ENCODE measurements at places on chromosomes 7 and 10. TPM values are rescaled to one million over a fixed set of nuclear protein-coding genes. Genes with fewer than 3 reads are reported as not detected.

ACADSB gene
- 10.6 TPM for total RNA-seq

- DNase-seq: no peak
Measured at GRCh38 chr7:107609811-107610261, 29.8 kb downstream of the BCAP29 start.

- DNase-seq: peak; percentile 57
Measured at GRCh38 chr7:81685270-81685868, 84.5 kb downstream of the HGF start.

GRCh38 chr7:141991140-141991539, 4.5 kb upstream of the MGAM start:
- no peak for DNase-seq

TRIL gene
- total RNA-seq: under 0.01 TPM

DNA sequence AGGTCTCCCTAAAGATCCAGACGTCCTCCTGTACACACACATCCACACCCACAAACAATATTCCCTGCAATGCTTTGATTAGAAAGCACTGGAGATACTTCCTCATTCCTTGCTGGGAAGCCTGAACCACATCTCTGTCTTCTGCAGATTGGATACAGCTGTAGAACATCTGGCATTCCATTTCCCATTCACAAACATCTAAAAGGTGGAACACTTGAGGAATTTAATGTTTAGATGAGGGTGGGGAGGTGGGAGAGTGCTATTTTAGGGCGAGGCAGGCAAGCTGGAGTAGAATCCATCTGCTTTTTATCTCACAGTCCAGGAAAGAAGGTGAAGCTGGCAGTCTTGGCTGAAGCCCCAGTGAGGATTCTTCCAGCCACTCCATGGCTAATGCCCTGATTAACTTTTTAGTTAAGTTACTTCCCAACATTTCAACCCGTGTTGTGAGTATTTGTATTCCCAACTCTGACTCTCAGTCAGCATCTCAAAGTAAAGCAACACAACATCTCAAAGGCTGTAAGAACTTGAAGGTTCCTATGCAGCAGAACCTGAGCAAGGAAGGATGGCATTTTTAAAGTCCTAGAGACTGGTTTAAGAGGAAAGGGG, 46.1 kb downstream of the CYTH3 start:
- DNase-seq: peak; percentile 82

GRCh38 chr7:44368455-44368854, 43.1 kb upstream of the CAMK2B start:
- DNase-seq: no peak

GRCh38 chr7:93228302-93228701, 2.0 kb upstream of the HEPACAM2 start:
- DNase-seq: peak; percentile 70

PON1 gene
- total RNA-seq: not detected

DKK1 gene
- 74.7 TPM for total RNA-seq

GRCh38 chr10:43594944-43595589, 11.2 kb upstream of the ZNF485 start:
- DNase-seq: peak; percentile 50

DNA sequence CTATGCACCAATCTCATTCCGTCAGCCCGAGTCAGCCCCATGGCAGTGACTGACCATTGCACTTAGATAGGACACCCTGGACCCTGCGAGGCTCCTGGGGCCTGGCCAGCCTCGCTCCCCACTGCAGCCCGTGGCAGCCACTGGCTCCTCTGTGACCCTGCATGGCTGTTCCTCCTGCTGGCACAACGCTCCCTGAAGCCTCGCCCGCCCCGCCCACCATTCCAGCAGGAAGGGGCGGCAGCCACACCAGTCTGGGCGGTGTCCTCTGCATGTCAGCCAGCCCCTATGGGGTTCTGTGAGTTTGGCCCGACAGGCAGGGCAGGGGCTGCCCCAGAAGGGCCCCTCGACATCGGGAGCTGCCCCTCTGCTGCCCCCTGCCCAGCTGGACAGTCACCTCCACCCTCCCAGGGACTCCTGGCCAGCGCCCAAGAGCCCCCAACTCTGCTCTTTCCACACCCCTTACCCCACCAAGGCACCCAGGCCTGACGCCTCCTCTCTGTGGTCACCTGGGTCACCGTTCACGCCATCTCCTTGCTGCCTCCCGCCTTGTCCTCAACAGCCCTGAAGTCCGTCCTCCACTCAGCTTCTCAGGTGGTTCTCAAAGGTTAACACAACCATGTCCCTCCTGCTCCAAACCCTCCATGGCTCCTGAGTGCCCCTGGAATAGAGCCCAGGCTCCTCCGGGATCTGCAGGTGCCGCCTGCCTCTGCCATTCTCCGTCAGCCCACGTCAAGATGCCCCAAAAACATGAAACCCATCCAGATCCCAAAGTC, 103.5 kb downstream of the MICALL2 start:
- DNase-seq: no peak

DNA sequence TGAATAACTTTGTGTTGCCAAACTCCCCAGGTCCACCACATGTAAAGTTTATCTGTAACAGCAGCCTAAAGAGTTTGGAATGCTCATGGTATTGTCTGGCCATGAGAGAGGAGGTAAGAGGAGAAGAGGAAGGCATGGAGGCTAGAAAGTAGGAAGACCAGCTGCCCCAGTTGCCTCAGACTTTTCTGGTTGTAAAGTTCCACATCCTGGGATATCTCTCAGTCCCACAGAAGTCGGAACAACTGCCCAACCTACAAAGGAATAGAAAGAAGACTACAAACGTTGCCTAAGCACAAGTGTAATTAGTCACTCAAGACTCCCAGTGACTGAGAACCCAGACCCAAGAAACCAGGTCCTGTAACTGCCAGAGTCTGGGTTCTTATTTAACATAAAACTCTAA, 47.3 kb downstream of the CREB3L2 start:
- DNase-seq: peak; percentile 42

- no peak for DNase-seq
Measured at GRCh38 chr10:124691421-124692099, 52.6 kb downstream of the FAM53B start.

DNA sequence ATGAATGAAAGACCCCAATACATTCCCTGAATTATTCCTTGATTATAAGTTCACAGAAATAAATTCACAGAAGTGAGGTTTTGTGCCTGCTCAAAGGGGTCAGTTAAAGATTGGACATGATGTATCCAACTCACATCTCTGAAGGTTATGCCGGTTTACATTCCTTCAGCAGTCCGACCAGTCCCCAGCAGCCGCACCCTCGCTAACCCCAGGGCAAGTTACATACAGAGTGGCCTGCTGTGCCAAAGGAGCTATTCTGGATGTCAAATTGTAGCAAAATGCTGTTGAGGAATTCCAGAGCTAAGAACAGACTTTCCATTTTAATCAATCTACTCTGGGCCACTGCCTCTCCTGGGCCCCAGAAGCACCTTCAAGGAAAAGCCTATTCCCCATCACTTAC, 20.3 kb downstream of the PSAP start:
- no peak for DNase-seq

DNA sequence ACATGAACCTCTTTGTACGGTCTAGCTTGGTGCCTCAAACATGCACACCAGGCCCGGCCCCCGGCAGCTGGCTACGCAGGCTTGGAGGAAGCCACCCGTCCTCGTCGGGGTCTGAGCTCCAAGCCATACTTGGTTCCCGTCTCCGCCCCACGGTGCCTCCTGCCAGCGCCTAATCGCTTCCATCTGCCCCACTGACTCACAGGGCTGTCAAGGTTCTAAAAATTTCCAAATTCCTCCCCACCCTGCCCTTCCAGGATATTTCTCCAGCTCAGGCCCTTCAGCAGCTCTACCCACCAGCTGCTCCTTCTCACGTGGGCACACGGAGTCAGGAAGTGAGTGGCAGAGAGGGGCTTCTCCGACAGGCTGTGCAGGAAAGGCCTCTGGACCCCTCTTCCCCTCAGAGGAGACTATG, 38.8 kb downstream of the TMEM270 start:
- DNase-seq: peak; percentile 77

DNA sequence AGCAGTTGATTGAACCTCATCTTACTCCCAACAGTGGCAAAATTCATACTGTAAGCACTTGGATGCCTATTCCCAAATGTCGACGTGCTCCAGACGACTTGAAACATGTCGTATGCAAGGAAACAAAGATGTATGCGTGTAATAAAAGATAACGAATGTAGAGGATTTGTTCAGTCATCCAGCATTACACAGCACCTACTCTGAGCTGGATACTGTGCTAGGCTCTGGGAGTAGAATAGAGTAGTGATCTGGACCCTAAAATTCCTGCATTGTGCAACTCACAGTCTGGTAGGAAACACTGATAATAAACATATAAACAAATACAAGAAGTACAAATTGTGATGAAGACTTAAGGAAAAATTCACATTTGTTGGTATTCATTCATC, 5.6 kb upstream of the TBX20 start:
- DNase-seq: no peak

PSPH gene
- total RNA-seq: 48.4 TPM

TMEM213 gene
- total RNA-seq: not detected

DNA sequence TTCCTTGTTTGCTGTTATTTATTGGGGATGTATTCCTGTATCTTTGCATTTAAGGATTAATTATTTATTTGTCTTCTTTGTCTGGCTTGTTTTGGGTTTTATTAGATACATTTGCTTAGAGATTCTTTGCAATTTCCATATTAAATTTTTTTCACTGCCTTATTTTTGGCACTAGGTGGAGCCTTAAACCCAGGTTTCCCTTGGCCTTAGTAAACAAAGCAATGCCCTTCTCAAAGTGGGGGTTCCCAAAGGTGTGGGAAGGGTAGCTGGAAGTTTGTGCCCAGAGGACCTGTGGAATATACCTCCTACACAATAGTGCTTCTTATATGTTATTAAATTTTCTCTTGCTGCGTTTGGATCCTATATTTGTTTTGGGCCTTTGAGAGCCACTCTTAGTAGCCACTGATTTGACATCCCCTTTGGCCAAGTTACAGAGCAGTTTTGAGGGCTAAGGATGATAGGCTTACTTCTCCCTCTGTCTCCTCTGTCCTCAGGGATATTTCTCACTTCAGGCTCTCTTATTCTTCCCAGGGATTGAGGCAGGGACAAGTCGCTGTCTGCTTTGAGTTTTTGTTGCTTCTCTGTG, 162.3 kb downstream of the ITGB1 start:
- peak; percentile 32 for DNase-seq

PTF1A gene
- total RNA-seq: not detected

- peak; percentile 90 for DNase-seq
Measured at GRCh38 chr7:108014747-108015682, 12.1 kb upstream of the LAMB1 start.

RARRES2 gene
- total RNA-seq: not detected

GRCh38 chr7:21092766-21093702, 306.3 kb upstream of the SP8 start:
- no peak for DNase-seq

DNA sequence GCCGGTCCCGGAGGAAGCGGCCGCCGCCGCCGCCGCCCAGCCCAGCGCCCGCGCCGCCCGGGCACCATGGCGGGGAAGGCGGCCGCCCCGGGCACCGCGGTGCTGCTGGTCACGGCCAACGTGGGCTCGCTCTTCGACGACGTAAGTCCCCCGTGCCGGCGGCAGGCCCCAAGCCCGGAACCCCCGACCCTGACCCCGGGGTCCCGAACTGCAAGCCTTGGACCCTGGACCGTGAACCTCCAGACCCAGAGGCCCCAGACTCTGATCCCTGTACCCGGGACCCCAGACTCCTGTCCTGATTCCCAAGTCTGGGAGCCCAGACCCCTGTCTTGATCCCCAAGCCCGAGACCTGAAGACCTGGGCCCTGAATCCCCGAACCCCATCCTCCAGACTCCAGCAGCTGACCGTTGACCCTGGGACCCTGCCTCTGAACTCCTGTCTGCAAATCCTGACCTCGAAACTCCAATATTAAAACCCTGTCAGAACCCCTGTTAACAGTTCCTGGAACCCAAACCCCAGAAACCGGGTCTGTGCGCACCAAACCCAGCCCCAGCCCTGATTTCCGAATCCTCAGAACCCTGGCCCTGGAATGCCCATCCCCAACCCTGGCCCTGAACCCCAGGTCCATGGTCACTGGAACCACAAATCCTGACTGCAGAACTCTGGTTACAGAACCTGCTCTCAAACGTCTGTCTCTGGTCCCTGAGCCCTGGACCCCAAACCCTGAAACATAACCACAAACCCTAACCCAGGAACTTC, 623 bp downstream of the INPP5A start:
- DNase-seq: no peak

DNA sequence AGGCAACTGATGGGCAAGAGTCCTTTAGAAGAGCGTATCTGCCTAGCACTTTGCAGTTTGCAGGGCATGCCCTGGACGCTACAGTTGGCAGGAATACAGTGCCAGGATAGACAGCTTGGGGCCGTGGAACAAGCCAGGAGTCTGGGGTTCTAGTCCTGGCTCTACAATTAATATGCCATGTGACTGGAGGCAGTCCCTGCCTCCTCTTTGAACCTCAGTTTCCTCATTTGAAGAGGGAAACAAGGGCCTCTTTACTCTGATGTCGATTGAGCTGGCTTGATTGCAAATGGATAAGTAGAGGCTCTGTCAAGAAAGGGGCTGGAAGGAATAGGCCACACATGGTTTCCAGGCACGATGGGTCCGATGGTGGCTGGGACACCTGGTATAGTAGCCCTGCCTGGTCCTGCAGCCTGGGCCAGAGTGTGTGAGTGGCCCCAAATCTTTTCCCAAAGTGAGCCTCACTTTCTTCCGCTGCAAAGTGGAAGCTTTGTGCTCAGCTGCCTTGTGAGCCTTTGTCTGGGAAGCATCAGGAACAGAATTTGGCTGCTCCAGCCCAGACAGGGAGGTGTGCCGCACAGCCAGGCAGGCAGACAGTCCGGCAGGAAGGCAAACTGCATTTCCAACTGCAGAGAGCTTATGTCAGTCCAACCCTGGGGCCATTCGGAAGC, 111.4 kb upstream of the PPIF start:
- no peak for DNase-seq

Measured in IMR-90 (cell line).